Esophagus squamous epithelium (tissue), 5 donors: ENCODE measurements at places on chromosomes 13 and 19. TPM values are rescaled to one million over a fixed set of nuclear protein-coding genes. Genes with fewer than 3 reads are reported as not detected.

KLK2 gene
- not detected for total RNA-seq

NLRP5 gene
- total RNA-seq = not detected

ACER1 gene
- 1.7 TPM for total RNA-seq

DACT3 gene
- total RNA-seq = 5.7 TPM

C19orf38 gene
- 0.38 TPM for total RNA-seq

LGALS4 gene
- total RNA-seq = not detected

FCER2 gene
- total RNA-seq = not detected

LILRA1 gene
- 0.57 TPM for total RNA-seq

CPB2 gene
- total RNA-seq = not detected

PSPN gene
- 1.3 TPM for total RNA-seq

CD22 gene
- 6.1 TPM for total RNA-seq

SAE1 gene
- 60.7 TPM for total RNA-seq

NCR1 gene
- not detected for total RNA-seq

IL12RB1 gene
- 2.3 TPM for total RNA-seq

NMRK2 gene
- total RNA-seq = not detected

GJB2 gene
- 1,758 TPM for total RNA-seq

ZNF793 gene
- total RNA-seq = 1.6 TPM

GJB6 gene
- 390 TPM for total RNA-seq

CLEC4M gene
- total RNA-seq = not detected

FXYD3 gene
- total RNA-seq = 837 TPM

SLITRK5 gene
- total RNA-seq = not detected

CEACAM7 gene
- 102 TPM for total RNA-seq

ZNF560 gene
- total RNA-seq = not detected

ANGPTL8 gene
- not detected for total RNA-seq

COX6B1 gene
- 731 TPM for total RNA-seq

SLITRK1 gene
- total RNA-seq = not detected

CYP2A7 gene
- not detected for total RNA-seq

TNFSF13B gene
- not detected for total RNA-seq

TRPM4 gene
- total RNA-seq = 17.4 TPM

CCL25 gene
- not detected for total RNA-seq

FAM216B gene
- total RNA-seq = not detected

GPR42 gene
- not detected for total RNA-seq

CGB8 gene
- total RNA-seq = not detected

PDE4C gene
- total RNA-seq = not detected

SLC15A1 gene
- total RNA-seq = 5.3 TPM

CRB3 gene
- 53.0 TPM for total RNA-seq

DOCK6 gene
- total RNA-seq = 36.5 TPM

LRRC63 gene
- not detected for total RNA-seq

MUC16 gene
- total RNA-seq = under 0.01 TPM
